Neural progenitor cell (in vitro differentiated cells): ENCODE measurements at places on chromosomes 4 and X. TPM values are rescaled to one million over a fixed set of nuclear protein-coding genes. Genes with fewer than 3 reads are reported as not detected.
A peak's percentile ranks its signal among the peaks of the same experiment; 100 is the strongest.

The EDA2R gene
- total RNA-seq: 8.0 and 8.8 TPM in 2 replicates

The FAM53A gene
- total RNA-seq: 3.2 and 10.3 TPM in 2 replicates

The SHOX gene
- not detected in 2 replicates for total RNA-seq

The BEX1 gene
- 52.2 and 63.5 TPM in 2 replicates for total RNA-seq

The MAMLD1 gene
- total RNA-seq: 0.25 TPM in 1 of 2 replicates, not detected in the other

DNA sequence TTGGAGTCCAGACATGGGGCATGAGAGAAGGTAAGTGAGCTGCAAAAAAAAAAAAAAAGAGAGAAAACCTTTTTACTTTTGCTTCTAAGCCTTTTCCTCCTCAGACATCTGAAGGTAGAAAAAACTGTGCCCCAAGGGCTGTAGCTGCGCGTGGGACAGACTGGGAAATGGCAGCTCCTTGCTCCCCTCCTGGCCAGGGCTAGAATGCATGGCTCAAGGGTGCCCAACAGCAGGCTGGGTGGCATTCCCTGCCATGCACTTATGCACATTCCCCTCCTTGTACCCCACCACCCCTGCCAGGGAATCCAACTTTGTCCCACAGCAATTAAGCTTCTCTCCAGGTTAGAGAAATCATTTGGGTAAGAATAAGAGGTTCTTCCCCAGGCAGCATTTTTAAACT lies 421.2 kb downstream of the TRAM1L1 start:
- peak; percentile 4 for DNase-seq

DNA sequence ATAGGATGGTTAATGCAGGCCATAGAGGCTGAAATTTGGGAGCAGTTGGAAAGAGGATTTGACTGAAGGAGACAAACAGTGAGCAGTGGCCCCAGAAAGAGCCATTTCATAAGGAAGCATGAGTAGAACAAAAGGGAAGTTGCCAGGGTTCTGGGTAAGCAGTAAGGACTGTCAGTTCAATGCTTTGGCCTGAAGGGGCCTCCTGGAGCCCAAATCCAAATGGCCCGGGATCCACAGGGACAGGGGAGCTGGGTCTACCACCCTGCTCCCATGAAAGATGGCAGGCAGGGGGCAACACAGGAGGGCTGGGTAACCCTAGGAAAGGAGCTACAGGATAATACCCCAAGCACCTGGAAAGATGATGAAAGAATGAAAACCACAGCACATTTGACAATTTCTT lies 4.1 kb upstream of the INTS6L start:
- DNase-seq: peak; percentile 4

- DNase-seq: no peak
Observed at GRCh38 chr4:152045449-152045806, 284.6 kb upstream of the GATB start.

GRCh38 chr4:164550989-164551712 lies 202.8 kb upstream of the SMIM31 start:
- DNase-seq: peak; percentile 13

DNA sequence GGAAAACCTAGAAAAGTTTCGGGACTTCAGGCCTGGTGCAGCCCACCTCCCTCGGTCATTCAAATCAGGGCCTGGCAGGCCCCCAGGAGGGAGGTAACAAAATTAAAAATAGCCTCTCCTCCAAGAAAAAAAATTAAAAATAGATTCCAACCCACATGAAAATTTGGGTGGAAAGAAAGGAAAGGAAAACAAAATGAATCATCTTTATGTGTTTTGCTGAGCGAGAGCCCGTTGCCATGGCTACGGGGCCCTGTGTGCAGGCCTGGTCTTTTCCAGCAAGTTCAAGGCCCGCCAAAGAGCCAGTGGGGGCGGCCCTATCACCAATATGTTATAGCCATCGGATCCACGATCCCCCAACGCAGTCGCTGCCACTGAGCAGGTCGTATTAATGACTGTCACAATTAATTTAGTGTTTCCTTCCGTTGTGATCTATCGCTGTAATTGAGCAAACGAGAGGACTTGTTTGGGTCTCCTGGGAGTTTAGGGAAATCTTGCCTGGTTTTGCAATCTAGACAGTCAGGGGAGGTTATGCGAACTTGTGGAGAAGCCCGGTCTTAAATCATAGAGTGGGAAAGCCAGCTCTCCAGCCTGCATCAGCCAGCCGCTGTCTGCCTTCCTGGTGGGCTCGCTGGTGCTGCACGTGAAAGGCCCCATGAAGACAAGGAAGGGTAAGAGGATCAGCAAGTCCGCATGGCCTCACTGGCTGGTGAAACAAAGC lies 452.4 kb downstream of the BCOR start:
- DNase-seq: peak; percentile 30

- DNase-seq: no peak
Observed at GRCh38 chr4:119050527-119051090, 85.0 kb upstream of the MYOZ2 start.

DNA sequence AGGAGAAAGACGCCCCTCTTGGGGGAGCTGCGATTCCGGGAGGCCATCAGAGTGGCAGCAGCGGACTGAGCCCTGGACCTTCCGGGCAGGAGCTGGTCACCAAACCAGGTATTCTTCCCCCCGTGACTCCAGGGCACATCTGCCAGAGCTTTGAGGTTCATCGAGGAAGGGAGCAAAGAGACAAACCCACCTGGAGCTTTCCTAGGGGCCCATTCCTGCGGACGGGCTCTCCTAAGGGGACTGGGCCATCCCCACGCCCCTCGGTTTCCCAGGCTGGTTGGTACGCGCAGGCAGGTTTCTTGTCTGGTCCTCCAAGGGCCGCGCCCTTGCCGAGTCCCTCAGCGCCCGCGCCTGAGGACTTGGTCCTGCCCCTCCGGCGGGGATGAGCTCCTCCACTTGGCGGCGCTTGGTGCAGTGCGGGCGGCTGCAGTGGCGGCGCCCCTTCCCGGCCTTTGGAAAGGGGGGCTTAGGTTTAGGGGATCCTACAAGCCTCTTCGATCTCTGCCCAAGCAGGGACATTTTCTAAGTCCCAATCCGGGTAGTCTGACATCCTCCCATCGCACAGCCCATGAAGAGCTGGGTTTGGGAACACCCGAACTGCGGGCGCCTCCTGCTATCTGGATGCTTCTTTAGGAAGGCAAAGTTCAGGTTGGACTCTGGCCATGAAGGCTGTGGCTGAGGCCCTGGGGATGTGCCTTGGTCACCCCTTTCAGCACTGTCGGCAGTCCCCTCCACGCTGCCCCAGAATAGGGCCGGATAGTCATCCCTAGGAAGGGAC lies 538 bp downstream of the STBD1 start:
- peak; percentile 84 for DNase-seq

- DNase-seq: no peak
Observed at GRCh38 chr4:86819561-86819960, 29.6 kb downstream of the SLC10A6 start.

GRCh38 chrX:110180176-110180927 lies 137.5 kb downstream of the AMMECR1 start:
- DNase-seq: no peak

- no peak for DNase-seq
Observed at GRCh38 chrX:24423960-24424359, 41.1 kb upstream of the PDK3 start.

GRCh38 chr4:89070041-89070440 lies 13.1 kb upstream of the FAM13A start:
- no peak for DNase-seq

DNA sequence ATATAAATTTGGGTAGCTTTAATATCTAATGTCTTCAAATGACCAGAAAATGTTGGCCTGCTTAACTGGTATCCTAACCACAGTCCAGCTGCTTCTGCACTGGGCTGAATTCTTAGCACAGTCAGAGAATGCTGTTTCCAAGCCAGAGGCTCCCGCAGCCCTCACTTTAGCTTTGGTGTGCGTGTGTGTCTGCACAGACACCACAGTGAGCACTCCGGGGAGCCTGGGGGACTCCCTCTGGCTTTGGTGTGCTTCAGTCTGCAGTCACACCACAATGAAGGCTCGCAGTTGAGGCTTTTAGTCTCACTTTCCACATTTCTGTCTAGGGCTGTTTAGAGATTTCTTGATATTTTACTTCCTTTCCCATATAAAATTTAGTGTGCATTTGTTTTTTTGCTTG lies 53.6 kb downstream of the APOO start:
- no peak for DNase-seq

DNA sequence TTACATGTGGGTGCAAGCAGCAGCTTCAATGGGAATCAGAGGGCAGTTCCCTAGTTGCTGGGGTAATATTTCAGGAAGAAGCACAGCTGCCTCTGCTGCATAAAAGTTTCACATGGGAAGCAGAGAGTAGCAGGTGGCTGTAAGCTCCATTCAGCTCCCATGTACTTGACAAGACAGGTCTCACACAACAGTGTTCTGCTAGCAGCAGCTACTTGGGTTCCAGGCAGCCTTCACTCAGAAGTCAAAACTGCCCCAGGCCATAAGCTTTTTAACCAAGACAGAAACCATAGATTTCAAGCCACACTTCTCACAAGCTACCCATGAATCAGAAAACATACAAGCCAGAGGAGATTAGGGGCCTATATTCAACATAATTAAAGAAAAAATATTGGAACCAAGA lies 41.4 kb upstream of the SPIN2A start:
- no peak for DNase-seq

DNA sequence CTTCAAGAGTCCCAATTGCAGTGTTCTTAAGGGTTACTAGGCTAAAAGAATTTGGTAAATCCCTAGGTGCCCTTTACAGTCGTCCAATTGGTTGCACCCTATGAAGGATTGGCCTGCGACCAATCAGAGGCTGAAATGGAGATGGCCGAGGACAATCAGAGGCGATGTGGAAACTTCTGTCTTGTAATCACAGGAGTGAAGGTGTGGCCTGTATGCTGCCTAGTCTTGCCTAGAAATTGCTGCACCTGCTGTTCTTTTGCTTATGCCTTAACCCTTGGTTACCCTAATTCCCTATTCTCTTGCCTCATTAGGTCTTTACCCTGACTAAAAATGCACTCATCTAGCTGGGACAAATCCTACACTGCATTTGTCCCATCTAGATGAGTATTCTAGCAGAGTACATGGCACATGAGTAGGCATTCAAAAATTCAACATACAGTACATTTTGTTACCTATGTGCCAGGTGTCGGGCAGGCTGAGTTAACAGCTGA lies 1.0 kb upstream of the DCK start:
- DNase-seq: peak; percentile 45

DNA sequence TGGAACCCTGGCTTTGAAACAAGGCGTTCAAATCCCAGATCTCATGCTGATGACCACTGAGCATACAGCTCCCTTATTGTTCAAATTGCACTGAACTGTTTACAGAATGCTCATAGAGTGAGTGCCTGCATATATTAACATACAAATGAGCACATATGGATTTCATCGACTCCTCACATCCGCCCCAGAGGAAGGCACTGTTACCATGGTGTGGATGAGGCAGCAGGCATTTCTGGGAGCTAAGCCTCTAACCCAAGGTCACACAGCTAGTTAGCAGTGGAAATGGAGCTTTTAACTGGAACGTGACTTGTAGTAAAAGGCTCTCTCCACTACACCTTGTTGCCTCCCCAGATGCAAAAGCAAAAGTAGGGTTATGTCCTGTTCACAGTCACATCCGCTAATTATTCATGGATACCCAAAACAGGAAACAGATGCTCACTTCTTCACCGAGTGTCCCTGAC lies 289.7 kb downstream of the STK32B start:
- DNase-seq: no peak

- no peak for DNase-seq
Observed at GRCh38 chrX:113804819-113805218, 779.1 kb upstream of the HTR2C start.

- DNase-seq: peak; percentile 74
Observed at GRCh38 chrX:145821291-145821897, 3.8 kb downstream of the SLITRK2 start.

GRCh38 chrX:10173331-10173900 lies 16.6 kb downstream of the CLCN4 start:
- peak; percentile 73 for DNase-seq
